ENCODE measurements at places on chromosomes 3 and 15.

DNA sequence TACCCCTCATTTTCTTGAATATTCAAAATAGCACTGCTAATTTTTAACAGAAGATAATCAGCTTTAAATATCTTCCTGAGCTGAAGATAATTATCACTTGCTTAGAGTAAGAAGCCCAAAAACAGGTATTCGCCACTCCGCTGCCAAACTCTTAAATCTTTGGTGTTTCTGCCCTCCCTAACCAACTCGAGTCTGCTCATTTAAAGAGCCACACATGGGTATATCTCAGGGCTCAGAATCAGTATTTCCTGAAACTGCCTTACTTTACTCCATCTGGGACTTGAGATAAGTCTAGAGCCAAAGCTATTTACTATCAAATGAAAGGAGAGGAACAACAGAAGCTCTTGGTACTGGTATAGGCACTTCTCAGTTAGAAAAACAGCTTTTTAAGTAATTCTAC is 10.8 kb downstream of the PDCD10 start:
- DNase-seq = no peak

DNA sequence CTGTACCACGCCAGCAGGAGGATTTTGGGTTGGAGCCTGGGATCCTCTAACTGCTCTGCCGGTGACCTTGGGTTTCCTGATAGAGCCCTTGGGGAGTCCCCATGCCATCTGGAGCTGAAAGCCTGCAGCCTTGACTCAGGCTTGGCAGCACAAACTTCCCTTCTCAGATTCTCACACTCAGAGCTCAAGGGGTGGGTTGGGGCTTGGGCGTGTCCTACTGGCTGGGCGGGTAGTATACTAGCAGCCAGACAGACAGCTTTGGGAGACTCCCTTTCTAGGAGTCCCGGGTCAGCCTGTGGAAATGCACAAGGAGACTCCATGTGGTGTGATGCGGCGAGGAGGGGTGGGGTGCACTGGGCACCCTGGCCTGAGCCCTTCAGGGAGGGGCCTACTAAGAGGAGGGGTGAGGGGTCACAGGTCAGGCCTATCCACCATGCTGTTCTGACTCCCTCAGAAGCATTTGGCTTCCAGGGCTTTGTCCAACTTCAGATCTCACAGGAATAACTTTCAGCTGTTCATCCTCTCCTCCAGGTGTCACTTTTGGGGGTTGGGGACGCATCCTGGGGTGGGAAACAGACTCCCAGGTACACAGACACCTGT is 21.6 kb upstream of the PLXNA1 start:
- no peak for DNase-seq

DNA sequence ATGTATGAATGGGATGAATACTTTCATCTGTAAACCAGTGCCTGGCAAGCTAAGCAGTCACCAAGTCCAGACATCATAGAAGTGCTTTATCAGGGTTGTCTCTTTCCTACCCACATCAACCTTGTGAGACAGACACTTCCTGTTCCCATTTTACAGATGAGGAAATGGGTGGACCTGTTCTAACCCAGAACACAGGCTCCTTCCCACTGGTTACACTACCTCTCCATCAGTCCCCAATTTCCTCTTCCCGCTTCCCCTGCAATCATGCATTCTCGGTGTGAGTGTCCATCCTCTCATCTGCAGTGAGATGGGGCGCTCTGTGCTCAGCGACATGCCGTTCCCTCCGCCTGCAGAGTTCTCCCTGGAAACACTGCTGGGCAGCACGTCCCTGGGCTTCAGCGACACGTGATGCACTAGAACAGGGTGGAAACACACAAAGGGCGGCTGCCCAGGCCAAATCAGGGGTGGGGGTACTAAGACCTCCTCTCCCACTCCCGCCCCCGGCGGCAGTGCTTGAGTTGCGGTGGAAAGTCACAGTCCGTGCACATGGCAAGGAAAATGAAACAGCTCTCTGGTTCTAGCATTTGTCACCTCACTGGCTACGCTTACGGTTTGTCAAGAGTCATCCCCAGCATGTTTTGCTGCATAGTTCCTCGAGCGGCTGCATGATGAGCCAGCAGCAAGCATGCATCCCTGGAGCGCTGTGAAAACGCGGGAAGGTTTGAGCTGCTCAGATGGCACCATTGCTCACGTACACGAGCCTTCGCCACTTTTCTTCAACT is 201.1 kb downstream of the ADAMTS17 start:
- peak; percentile 69 for DNase-seq

GRCh38 chr15:27846722-27847395 is 252.3 kb downstream of the OCA2 start:
- DNase-seq = no peak

- DNase-seq = no peak
Observed at GRCh38 chr15:100593431-100593830, 8.6 kb downstream of the LINS1 start.

GRCh38 chr3:186307594-186308221 is 54.3 kb downstream of the DGKG start:
- no peak for DNase-seq

GRCh38 chr15:88309363-88309762 is 52.8 kb upstream of the NTRK3 start:
- no peak for DNase-seq

GRCh38 chr3:78506581-78507195 is 1261.1 kb downstream of the ROBO1 start:
- no peak for DNase-seq

DNA sequence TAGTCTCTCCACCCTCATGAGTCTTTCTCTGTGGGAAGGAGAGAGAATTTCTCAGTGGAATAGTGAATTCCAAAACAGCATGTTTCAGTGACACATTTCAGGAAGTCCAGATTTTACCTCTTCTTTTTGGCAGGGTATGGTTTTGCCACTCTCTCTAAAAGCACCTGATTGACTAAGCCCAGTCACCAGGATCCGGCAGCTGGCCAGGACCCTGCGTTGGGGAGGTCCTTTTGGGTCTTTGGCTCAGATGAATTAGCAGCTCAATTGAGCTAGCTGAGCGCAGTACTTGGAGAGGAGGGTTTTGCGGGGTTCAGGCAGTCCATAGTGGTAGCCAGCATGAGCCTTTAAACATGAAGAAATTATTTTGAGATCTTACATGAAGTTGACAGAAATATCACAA is 548.2 kb downstream of the PDCD6IP start:
- DNase-seq = no peak

GRCh38 chr3:156070028-156070427 is 50.4 kb upstream of the KCNAB1 start:
- DNase-seq = no peak

DNA sequence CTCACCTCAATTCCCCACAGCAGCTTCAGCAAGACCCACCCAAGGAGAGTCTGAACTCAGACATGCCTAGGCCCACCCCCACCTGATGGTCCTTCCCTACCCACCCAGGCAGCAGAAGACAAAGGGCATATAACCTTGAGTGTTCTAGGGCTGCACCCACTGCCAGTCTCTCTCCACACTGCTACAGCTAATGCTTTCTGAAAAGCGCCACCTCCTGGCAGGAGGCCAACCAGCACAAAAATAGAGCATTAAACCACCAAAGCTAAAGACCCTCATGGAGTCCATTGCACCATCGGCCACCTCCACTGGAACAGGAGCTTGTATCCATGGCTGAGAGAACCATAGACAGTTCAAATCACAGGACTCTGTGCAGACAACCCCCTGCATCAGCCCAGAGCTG is 11.3 kb upstream of the RPL39L start:
- no peak for DNase-seq

DNA sequence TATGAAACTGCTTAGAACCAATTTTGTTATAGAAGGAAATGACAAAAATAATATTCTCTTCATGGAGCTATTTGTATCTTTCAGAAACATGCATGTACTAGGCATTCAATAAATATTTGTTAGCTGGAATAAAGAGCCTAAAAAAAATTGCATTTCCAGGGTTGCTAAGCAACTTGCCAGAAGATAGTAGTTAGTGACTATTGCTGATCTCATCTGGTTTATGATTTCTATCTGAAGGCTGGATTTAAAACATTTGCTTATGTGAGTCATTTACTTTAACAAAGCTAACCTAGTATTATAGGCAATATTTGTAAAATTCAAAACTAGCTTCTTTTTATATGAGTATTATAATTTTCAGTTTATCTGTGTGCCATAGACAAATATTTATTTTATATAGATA is 78.3 kb downstream of the NAALADL2 start:
- no peak for DNase-seq

DNA sequence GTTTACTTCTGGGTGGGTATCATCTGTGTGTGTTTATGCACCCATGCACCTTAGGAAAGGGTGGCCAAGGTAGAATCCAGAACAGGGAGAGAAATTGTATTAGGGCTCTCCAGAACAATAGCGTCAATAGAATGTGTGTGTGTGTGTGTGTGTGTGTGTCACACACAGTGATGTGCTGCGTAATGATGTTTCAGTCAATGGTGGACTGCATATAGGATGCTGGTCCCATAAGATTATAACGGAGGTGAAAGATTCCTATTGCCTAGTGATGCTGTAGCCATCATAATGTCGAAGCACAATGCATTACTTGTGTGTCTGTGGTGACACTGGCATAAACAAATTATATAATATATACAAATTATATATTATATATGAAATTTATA is 69.3 kb upstream of the PRR23C start:
- DNase-seq = no peak

DNA sequence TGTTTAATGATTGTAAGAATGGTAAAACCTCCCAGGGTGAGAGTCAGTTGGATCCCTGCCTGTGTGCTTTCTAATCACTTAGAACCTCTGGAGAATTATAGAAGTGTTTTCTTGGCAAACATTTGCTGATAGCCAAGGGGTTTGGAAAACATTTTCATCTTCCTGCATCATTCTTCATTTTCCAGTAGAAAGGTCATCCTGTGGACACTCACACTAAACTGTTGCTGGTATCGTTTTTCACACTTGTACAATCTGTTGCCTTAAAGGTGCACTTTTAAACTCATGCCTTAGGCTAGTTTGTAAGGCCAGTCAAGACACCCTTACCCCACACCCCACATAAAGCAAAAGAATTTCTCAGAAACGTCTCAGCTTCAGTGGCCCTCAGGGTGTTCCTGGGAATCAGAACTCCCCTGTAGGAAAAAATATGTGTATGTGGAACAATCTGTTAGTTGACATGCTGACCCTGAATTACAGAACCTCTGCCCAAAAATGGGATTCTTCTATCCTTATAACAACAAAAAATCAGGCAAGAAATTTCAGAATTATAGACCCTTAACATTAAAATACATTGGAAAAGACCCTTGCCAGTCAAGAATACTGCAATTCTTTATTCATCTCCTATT is 5.8 kb upstream of the PLD1 start:
- DNase-seq = no peak

DNA sequence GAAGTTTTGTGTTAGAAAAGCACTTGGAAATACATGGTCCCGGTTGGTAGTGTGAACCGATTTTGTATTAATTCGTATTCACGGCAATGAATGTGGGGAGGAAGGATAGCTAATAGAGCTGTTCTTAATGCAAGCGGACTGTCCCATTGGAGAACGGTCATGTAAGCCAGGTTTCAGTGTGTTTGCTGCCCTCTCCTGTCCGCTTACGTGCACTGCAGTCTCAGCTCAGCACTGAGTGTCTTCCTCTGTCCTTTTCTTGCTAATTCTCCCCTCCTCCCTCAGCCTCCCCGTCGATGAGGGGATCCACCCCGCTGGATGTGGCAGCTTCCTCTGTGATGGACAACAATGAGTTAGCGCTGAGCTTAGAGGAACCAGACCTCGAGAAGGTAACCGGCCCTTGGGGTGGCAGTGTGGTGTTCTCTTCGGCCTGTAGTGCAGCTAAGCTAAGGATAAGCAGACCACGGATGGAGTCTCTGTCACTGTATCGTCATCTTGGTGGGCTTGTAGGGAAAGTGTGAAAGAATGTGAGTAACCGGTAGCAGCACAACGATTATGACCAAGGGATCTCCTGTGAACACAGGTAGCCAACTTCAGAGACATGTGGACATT is 267.5 kb upstream of the CHRM5 start:
- DNase-seq = peak; percentile 53

DNA sequence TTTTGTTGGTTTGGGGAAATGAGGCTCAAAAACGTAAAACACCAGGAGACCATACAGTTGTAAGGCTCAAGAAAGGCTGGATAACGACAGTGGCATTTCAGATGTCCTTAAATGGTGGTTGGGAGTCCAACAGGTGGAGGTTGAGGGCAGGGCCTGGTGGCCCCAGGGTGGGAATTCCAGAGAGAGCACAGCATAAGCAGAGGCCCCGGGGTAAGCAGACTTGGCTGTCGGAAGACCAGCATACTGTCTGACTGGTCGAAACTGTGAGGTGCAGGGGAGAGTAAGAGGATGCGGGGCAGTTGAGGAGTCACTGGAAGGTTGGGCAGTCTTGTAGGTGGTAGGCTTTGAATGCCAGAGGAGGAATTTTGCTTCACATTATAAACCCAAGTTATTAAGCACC is 48.3 kb downstream of the SRP14 start:
- DNase-seq = no peak

DNA sequence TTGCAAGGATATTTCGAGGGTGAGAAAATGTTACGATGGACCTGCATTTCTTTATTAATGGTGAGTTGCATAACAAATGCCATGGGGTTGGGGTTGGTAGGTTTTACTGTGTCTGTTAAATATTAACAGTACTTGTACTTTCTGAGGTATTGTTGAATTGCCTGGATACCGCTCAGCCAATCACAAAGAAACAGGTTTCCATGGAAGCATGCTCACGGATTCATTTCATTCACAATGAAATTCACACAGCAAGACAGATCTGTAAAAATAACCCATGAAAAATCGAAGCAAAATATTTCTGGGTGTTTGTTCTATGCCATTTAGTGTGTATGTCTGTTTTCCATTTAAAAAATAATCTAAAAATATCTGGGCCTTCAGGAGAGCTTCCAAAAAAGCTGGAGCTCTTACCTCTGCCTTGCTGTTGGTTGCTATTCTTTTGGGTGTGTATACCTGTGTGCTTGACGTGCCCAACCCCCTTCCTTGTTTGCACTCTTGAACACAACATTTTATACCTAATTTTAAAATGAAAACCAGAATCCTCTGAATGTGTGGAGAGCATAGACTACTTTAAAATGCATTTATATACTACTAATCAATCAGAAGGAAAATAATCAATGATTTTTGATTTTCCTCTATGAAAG is 479.8 kb upstream of the TBL1XR1 start:
- no peak for DNase-seq

GRCh38 chr3:109973733-109974132 is 636.4 kb upstream of the DPPA4 start:
- DNase-seq = no peak

DNA sequence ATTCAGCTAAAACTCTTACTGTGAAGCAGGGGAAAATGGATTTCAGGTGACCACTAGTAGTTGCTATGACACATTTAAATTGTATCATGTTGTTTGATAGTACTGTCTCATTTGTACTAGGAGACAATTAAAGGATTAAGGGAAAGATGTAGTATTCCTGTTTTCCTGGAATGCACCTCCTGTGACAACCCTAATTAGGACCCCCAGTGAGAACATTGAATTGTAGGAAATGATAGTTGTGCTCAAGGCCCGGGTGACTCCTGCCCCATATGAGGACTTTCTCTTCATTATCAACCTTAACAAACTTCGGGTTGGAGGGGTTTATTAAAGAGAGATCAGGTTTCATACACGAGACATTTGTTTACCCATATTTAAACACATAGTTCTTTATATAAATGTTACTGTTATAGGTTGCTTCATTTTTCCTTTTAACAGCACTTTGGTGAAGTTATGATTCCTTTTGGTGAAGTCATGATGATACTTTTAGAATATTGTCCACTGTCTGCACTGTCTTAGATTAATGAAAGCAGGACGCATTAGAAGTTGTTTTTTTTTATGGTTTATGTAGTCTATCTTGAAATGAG is 392.6 kb upstream of the NAALADL2 start:
- no peak for DNase-seq
